Progenitor cell of endocrine pancreas (in vitro differentiated cells): ENCODE measurements at places on chromosomes 6 and 20.
A peak's percentile ranks its signal among the peaks of the same experiment; 100 is the strongest.

- peak; percentile 72 for DNase-seq
Observed at GRCh38 chr20:62500237-62500864, 24.6 kb upstream of the GATA5 start.

- DNase-seq, result no peak
Observed at GRCh38 chr6:11585426-11586016, 48.0 kb downstream of the TMEM170B start.

DNA sequence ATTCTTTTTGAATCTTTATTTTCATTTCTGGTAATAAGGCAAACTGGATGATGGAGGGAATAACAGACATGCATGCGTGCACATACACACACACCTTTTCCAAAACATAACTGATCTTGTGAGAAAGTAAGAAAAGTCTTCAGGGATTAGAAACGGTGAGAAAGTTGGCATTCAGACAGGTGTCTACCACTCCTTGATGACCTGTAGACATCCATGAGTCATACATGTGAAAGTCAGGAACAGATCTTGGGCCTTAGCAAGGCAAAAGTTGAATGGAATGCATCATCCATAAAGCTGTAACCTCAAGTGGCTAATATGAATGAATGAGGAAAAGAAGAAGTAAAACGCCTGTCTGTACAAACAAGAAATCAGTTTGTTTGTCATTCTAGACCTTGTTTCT is 97.3 kb downstream of the GRIK2 start:
- DNase-seq, result no peak

DNA sequence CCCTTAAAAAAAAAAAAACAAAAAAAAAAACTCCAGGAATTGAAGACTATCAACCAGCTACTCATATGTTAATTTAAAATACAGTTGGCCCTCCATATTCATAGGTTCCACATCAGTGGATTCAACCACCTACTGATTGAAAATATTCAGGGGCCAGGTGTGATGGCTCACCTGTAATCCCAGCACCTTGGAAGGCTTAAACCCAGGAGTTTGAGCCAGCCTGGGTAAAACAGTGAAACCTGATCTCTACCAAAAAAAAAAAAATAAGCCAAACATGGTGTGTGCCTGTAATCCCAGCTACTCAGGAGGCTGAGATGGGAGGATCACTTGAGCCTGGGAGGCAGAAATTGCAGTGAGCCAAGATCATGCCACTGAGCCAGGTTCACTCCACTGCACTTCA is 72.4 kb upstream of the SMIM8 start:
- DNase-seq, result no peak

GRCh38 chr6:165895421-165896165 is 232.6 kb upstream of the PDE10A start:
- no peak for DNase-seq
